ENCODE measurements at places on chromosomes 4 and X.

DNA sequence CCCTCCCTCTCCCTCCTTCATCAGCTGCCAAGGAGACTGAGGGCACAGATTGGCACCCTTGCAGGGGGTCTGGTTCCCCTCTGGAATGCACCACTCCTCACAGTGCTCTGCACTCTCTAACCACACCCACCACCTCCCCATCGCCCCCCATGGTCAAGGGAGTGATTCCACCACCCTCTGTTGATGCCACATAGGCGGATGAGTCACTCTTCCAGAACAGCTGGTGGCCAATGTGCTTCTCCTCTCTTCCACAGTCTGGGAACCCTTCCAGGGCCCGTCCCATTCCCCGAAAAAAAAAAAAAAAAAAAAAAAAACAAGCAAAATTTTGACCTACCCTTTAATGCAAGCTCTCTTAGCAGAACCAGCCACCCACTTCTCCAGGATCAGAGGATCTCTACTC is 341.3 kb upstream of the KLF3 start:
- DNase-seq = no peak

GRCh38 chr4:104344342-104344980 is 150.2 kb downstream of the CXXC4 start:
- DNase-seq = no peak

- no peak for DNase-seq
Observed at GRCh38 chr4:723751-724530, 18.3 kb downstream of the PCGF3 start.

DNA sequence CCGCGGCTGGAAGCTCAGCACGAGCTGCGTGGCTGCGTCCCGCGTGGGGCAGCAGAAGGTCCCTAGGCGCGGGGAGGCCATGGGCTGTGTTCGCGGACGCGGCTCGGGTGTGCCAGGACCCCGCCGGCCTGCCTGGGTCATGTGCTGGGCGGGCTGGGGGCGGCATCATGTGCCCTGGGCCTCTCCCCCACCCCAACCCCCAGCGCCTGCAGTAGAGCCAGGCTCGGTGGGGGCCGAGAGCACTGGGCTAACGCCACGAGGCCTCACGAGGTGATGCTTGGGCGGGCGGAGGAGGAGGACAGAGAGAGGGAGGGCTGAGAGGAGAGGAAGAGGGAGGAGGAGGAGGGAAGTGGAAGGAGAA is at the start of gene GPR143:
GPR143 (minus strand) TSS at position 111 of the 361 bp plus-strand sequence; CDS start at position 81, 30 bp downstream.
- DNase-seq = no peak

DNA sequence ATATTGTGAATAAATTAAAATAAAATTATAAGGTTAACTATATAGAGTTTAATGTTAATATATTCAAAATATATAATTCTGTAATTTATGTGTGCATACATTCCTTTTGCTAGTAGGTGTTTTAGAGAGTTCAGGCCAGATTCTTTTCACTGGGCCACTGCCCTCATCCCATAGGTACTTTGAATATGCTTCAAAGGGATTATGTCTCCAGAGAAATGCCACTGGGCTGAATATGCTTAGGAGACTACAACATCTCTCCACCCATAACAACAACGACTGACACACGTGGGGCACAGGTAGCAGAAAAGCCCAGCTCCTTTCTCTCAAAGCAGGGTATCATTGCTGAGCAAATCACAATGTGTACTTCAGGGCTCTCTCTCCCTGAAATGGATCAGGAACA is 290.9 kb upstream of the TACR3 start:
- DNase-seq = no peak

DNA sequence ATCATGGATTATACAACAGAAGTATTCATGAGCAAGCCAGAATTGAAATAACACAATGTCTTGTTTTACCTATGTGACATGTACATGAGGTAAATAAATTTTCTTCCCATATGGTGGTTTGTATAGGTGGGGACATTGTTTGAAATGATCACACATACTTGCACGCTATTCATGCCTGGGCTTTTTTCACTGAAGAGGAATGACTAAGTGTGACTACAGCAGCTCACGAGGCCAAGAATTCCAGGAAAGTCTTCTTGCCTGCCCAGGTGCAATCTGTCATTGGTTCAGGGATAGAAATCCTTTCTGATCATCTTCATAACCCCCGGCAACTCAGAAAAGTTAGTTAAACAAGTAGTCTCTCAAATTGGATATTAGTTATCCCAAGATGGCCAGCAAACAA is 36.3 kb upstream of the AREG start:
- no peak for DNase-seq

DNA sequence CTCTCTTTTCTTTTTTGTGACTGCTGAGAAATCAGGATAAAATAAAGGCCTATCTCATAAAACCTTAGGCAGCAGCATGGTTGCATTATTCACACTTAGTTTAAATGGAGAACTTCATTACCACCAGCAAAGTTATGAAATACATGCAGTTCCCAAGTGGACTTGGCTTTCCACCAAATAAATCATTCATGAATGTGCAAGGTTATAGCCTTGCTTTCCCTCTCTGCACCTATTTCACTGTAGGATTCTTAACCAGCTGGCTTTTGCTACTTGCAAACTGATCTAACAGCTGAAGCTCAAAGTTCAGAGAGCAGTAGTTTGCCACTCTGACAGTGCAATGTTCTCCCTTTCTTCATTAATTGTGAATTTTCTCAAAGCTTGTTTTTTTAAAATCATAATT is 140.1 kb upstream of the SMIM31 start:
- no peak for DNase-seq

- no peak for DNase-seq
Observed at GRCh38 chr4:18111081-18111480, 89.5 kb upstream of the LCORL start.

DNA sequence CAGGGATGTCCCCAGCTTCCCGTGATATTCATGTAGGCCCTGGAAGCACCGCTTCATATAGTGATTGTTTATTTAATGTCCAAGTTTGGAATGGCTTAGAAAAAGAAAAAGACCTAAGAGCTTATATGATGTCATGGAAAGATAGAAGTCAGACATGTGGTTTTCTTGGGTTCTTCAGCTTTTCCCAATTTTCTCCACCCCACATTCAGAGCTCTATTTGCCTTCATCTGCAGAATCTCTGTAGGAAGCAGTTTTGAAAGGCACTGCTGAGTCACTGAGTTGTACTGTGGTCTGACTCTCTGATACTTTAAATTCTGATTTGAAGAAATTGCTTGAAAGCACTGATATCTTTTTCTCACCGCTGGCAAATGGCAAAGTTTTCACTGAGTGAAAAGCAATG is 120.6 kb upstream of the EDNRA start:
- no peak for DNase-seq

DNA sequence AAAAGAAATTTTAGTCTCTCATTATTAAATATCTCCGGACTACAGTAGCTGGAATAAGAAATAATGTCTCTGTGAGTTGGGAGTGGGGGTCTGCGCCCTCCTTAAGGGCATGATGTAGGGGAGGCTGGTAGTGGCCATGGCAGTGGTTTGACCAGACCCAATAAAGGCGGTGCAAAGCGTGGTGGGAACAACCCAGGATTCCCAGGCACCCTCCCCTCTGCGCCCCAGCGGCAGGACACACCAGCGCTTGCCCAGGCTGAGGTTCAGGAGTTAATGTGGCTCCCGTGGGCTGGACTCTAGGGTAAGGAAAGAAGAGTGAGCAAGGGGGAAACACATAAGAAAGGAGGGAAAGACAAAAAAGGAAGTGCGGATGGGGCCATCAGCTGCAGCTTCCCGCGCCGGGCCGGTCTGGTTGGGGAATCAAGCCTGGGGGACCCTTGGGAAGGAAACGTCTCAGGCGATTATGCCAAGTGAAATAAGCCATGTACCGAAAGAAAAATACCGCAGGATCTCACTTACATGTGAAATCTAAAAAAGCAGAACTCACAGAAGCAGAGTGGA is 157.5 kb upstream of the SMIM31 start:
- DNase-seq = no peak

- no peak for DNase-seq
Observed at GRCh38 chrX:32987142-32987541, 224.2 kb downstream of the DMD start.

DNA sequence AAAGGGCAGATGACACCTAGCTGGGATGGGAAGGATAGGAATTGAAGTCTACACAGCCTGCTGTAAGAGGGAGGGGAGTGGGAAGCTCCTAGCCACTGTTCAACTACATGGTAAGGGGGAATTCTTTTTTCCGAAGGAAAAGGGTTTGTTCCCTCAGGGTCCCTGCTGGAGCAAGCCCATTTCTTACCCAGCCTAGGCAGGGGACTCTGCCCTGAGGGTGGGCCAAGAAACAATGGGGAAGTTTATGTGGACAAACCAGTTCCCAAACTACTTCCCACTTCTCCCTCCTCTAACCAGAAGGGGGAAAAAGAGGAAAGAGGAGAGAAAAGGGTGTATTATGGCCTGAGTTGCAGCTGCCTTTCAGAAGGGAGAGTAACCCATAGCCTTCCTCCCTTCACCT is 13.5 kb upstream of the VSIG4 start:
- DNase-seq = no peak

- no peak for DNase-seq
Observed at GRCh38 chr4:104064646-104065577, 345.1 kb upstream of the TACR3 start.

DNA sequence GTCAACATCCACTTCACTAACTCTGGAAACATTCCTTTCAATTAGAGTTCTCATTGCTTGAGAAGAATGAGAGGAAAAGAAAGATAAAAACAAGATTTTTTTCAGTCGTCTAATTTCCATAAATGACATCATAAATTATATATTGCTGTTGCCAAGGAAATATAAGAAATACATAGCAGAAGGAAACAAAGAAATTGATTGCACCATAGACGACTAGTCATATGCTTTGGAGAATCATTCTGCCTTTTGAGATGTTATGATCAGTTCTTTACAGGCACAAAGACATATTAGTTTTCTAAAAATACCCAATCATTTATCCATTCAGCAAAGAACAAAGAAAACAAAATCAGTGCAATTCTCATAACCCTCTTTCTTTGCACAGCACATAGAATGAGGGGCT is 672 bp upstream of the C1QTNF7 start:
- DNase-seq = no peak

GRCh38 chr4:124936427-124936826 is 223.9 kb upstream of the ANKRD50 start:
- DNase-seq = no peak
